ENCODE measurements at places on chromosomes 11 and 22.

GRCh38 chr11:84295815-84296214, 1009.6 kb upstream of the CCDC90B start:
- no peak for DNase-seq

GRCh38 chr11:68962527-68963250, 18.1 kb downstream of the MRGPRD start:
- DNase-seq: no peak

GRCh38 chr11:58786693-58787092, 55.0 kb upstream of the GLYAT start:
- DNase-seq: peak; percentile 3

- peak; percentile 67 for DNase-seq
Observed at GRCh38 chr11:12777208-12777874, 103.1 kb downstream of the TEAD1 start.

DNA sequence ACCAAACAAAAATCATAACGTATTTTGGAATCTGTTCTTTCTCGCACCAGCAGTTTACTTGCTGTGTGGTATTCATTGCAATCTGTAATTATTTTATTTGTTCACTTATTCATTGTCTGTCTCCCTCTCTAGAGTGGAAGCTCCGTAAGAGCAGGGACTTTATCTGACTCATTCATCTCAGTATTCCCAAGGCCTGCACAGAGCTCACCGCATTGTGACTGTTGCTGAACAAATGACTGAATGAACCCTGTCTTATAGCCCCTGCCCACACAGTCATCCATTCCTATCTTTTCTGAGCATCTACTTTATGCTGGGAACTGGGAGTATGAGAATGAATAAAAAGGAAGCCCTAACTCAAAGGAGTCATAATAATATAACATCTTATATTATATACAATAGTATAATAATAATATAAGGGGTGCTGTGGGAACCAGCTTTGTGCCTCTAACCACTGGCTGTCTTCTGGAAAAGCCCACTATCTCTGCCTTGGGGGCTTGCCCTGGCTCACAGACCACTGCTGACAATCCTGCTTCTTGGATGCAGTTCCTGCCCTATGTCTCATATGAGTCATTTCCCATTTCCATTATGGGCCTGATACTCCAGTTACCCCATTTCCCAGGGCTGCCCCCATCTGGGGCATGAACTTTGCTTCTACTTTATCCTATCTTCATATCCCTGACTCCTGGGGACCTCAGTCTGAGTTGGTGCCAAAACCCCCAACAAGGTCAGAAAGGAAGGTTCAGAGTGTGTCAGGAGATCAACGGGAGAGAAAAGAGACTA, 11.0 kb downstream of the XRRA1 start:
- DNase-seq: peak; percentile 79

GRCh38 chr22:22009661-22010060, 27.1 kb upstream of the TOP3B start:
- DNase-seq: no peak

DNA sequence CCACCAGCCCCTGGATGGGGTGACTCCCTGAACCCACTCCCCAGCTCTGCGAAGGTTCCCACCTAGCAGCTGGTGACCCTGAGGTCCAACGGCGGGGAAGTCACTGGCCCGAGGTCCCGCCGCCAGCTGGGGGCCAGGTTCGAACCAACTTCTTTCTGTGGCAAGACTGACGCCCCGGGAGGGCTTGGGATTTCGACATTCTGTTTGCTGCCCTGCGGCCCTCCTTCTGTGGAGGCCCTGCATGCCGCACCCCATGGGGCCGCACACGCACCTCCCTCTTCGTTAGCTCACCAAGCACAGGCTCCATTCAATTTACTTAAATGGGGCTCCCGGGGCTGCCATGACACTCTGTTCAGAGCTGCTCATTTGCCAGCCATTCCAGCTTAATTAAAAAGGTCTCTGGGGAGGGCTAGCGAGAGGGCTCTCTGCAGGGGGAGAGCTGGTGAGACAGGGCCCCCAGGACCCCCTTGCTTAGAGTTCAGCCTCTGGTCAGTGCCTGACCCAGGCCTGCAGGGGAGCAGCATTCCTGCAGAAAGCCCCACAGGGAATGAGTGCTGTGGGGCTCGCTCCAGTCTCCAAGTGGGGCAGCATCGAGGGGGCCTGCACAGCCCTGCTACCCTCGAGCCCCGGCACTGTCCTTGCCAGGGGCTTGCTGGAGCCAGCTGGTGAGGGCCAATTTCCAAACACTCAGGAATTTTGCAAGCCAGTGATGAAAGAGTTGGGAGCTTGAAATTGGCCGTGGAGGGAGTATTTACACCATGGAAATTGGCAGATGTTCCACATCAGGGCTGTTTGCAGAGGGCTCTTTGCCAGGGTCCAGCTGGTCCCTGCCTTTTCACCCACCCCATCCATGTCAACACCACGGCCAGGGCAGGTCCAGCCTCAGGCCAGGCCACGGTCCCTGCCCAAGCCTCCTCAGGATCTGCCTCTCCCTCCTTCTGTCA, 80.8 kb downstream of the CACNA1I start:
- DNase-seq: peak; percentile 44
